ENCODE measurements at places on chromosomes 6 and 20. TPM values are rescaled to one million over a fixed set of nuclear protein-coding genes. Genes with fewer than 3 reads are reported as not detected.

GRCh38 chr20:57987659-57988058, 240.8 kb downstream of the ANKRD60 start:
- no peak for DNase-seq

- no peak for DNase-seq
These were observed 42.2 kb upstream of the NFATC2 start for GRCh38 chr20:51584737-51585136.

GRCh38 chr6:131947986-131948661, 3.0 kb downstream of the CCN2 start:
- no peak for DNase-seq

- DNase-seq, result no peak
These were observed 13.4 kb upstream of the CTNNBL1 start for GRCh38 chr20:37680420-37680819.

DNA sequence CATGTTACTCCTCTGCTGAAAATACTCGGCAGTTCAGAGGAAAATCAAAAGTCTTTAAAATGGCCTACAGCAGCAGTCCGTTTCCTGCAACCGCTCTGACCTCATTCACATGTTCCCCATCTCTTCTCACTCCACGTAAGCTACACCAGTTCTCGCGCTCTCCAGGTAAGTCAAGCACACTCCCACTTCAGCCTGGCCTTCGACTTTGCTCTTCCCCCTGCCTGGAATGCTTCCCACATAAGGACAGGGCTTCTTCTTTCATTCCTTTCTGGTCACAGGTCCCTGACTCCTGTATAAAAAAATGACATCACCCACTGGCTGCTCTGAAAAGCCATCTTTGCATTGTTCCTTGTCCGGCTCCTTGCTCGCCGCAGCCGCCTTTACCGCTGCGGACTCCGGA, 42.7 kb downstream of the MGME1 start:
- no peak for DNase-seq

GRCh38 chr6:40809627-40810026, 222.5 kb upstream of the LRFN2 start:
- no peak for DNase-seq

DNA sequence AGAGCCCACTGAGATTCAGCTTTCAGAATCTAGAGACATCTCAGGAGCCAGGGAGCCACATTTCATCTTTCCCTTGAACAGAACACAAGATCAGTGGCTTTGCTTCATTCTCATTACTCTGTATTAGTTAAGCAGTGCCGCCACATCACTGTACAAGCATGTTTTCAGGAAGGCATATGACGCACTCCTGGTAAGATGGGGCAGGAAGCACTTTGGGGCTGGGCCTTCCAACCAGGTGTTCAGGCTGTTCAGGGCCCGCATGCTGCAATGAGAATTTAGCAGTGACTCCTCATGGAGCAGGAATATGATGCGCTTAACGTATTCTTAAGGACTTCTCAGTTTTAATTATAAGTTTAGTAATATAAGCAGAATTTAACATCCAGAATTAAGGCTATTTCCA, 29.7 kb upstream of the GNRH2 start:
- DNase-seq, result no peak

DNA sequence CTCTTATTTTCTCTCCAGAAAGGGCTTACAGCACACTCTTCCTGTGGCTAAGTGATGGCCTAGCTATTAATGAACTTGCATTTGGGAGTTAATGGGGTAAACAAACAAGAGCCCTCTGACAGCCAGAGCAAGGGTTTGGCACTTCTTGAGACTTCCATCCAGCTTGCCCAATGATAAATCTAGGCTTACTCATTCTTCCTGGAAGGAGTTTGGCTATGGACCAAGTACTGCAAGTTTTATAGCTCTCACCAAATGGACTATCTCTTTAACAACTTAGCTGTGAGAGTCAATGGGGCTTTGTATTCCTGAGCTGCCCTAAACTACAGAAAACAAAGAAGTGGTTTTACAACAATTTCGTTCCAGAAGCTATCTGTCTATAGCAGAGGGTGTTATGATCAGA, 16.7 kb upstream of the PI3 start:
- DNase-seq, result no peak

GRCh38 chr6:109867970-109868358, 110.1 kb upstream of the GPR6 start:
- DNase-seq, result no peak

GRCh38 chr6:26086211-26086610, 1.0 kb upstream of the HFE start:
- peak; percentile 48 for DNase-seq

GRCh38 chr6:105739764-105740163, 336.9 kb upstream of the PREP start:
- no peak for DNase-seq

Gene KIAA1586
- 12.6 TPM for total RNA-seq

Gene SMLR1
- not detected for total RNA-seq

Gene PROKR2
- not detected for total RNA-seq

All from activated CD4-positive, alpha-beta memory T cell treated with anti-CD3 and anti-CD28 coated beads, Interleukin-2, amount 10 ng/mL, durations not matched to agents 7 days and 5 days (primary cell).